ENCODE measurements at places on chromosomes 7 and 10. TPM values are rescaled to one million over a fixed set of nuclear protein-coding genes. Genes with fewer than 3 reads are reported as not detected.

The ASZ1 gene
- polyA plus RNA-seq, result not detected

- no peak for DNase-seq
These were observed 50.6 kb downstream of the PTPRN2 start for GRCh38 chr7:158536871-158537515.

DNA sequence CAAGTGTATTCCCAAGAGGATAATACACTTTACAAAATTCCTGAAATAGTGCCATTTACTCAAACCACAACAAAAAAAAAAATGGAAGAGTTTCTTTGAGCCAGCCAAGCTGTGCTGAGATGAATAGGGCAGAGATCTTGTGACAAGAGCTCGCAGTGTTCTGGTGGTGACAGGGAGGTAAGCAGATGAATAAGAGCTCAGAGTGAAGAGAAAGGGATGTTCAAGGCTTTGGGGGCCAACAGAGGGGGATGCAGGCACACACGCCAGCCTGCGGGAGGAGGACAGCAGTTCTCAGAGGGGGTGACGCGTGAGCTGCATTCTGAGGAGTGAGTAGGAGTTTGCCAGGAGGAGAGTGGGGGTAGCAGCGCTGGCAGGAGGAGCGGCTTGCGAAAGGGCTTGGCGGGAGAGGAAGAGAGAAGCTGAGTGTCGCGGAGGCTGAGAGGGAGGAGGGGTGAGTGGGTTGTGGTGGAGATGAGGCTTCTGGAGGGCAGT, 194.4 kb upstream of the IMMP2L start:
- no peak for DNase-seq

GRCh38 chr7:147207988-147208387, 1091.4 kb downstream of the CNTNAP2 start:
- DNase-seq, result no peak
